ENCODE measurements at places on chromosomes 1 and 21.

- DNase-seq = no peak
These were observed 144.1 kb downstream of the TNR start for GRCh38 chr1:175599212-175599705.

GRCh38 chr1:54500107-54500431 is 48.0 kb upstream of the ACOT11 start:
- no peak for DNase-seq

DNA sequence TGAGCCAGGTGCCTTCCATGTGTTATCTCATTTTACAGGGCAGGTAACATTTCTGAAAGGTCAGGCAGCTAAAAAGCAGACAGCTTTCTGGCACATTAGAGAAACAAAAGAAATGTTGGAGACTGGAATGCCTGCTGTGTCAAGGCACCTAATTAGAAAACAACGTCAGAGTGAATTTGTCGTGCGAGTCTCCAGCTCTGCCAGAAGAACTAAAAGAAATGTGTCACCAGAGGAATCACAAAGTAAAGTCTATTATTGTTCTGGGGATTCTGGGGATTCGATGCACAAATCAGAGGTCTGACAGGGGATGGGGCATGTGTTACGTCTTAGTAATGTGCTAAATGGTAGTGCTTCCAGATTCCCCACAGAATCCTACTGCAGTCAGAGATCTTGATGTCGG is 89.3 kb downstream of the EDEM3 start:
- no peak for DNase-seq

DNA sequence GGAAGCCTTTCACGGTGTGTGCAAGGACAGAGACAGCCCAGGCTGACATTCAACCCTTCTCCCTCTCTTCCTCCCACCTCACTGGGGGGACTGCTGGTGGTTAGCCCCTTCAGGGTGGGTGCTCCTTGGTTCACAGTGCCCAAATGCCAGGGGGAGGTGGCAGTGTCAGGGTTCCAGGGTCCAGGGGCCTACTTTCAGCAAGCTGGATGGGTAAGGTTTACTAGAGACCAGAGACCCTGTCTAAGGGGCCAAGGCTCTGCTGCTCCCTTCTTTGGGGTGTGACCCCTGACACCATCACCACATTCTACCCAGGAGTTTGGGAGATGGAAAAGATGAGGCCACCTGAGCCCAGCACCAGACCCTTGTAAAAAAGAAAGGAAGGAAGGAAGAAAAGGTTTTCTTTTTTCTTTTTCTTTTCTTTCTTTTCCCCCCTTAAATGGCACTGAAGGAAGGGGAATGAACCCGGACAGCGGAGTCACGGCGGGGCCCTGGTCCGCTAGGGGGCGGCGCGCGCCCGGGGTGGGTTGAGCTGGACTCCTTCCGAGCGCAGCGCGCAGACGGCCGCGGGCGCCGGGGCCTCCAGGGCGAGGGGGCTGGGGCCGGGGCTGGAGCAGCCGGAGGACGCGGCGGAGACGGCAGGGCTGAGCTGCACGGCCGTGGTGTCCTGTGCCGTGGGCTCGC is 18.8 kb downstream of the KNCN start:
- peak; percentile 57 for DNase-seq

DNA sequence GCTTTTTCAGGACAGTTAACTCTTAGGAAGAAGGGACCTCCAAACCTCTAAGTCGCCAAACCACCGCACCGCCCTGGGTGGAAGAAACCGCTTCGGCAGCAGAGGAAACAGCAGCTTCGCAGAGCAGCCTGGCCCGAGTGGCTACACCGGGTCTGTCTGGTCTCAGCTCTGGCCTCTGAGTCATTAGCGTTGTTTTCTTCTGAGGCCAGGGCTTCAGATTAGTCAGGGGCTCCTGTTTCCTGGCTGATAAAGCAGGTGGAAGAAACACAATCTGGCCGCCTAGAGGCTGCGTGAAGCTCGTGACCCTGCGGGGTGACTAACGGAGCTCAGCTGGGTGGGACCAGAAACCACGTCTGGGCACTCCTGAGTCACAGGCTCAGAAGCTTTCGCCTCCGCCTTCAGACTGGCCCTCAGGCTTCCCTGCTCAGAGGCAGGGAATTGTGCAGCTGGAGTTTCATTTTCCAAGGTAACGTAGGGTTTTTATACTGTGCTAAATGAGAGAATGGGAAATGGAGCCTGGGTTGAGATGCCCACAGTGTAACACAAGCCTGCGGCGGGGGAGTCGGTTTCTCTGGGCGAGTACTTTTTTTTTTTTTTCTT is 44.9 kb downstream of the CHAF1B start:
- peak; percentile 9 for DNase-seq

GRCh38 chr1:248910761-248911160 is 4.7 kb downstream of the PGBD2 start:
- DNase-seq = no peak

DNA sequence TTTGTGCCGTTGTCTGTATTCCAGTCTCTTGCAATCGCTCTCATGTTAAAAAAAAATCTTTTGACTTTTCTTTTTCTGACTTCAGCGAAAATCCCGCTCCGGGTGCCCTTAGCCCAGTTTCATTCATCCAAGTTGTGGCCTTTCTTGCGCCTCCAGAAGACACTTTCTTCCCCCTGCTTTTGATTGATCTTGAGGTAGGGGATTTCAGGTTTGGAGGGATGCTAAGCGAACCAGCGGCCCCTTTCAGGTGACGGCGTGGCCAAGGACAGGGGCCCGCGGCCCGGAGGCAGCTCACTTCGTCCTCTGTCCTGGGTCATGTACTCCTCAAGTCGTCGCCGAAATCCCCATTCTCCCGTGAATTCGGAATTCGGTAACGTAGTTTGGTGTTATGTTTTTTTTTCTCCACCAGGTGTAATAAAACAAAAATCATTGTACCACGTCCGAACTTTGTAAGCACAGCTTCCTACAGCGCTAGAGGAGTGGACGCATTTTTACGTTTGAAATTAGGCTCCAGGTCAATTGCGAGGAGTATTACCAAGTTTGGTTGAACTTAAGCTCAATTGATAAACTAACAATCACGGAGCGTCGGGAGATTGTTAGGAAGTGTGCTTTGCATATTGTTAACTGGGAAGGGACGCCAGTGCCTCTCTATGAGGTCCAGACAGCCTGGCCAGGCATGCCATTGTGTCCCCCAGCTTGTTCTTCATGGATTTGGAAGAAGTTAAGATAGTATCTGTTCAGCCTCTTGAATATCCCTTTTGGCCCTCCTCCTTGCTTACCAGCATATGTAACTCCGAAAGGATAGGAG is 1.1 kb downstream of the MRPS6 start:
- no peak for DNase-seq

DNA sequence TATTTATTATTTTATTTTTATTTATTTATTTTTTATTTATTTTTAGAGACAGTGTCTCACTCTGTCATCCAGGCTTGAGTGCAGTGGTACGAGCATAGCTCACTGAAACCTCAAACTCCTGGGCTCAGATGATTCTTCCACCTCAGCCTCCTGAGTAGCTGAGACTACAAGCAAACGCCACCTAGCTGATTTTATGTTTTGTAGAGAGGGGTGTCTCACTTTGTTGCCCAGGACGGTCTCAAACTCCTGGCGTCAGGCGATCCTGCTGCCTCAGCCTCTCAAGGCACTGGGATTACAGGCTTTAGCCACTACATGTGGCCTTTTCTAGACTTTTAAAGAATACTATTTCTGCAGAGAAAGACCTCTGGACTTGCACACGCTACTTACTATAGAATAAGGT is 61.3 kb upstream of the C1orf53 start:
- DNase-seq = no peak

GRCh38 chr1:228345201-228345930 is 61.3 kb downstream of the TRIM11 start:
- no peak for DNase-seq

DNA sequence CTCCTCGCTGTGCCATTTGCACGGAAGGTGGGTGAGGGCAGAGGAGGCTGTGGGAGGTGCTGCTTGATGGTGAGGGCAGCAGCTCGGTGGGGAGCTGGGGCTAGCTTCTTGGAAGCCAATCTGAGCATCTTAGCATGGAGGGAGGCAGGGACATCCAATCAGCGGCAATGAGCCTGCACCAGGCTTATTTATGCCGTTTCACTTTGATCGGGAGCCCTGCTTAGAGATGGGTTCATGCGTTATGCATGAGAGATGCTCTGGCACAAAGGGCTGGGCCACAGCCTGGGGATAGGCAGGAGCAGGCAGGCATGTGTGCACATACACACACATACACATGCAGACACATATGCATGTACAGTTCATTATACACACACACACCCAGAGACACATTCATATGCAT is 220.2 kb downstream of the GRIK3 start:
- no peak for DNase-seq

GRCh38 chr1:56095696-56096665 is 483.4 kb downstream of the PLPP3 start:
- no peak for DNase-seq

DNA sequence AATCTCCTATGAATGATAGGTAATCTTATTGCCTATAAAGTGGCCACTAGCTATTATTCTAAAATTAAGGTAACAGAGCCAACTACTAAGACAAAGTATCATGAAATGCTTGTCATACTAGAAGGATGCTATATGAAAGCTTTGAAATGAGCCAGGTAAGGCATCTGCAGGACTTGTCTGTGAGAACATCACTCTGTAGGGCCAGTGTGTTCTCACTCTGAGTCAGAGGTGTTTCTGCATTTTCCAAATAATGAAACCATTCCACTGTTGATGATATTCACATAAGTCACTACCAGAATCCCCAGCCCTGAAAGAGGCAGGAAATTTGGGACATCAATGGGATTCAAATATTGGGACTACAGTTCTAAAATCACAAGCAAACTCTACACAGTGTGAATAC is 25.8 kb upstream of the GBP5 start:
- DNase-seq = no peak

- no peak for DNase-seq
These were observed 11.7 kb downstream of the FAM151A start for GRCh38 chr1:54611621-54612020.

- DNase-seq = peak; percentile 51
These were observed 3.4 kb upstream of the NVL start for GRCh38 chr1:224333309-224333926.

DNA sequence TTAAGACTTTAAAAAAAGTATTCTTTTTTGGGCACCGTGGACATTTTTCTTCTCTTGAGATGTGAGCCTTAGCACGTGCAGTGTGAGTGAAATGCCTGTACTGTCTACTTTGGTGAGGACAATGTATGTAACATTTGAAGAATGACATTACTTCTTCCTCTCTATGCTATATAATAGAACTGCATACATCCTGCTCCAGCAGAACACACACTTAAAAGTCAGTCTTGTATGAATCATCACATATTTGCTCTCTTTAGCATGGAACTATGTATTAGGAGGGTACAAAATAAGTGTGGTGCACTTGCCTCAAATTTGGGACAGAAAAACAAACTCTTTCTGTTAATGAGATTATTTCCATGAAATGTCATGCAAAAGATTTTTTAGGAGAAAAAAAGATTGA is 358.4 kb upstream of the SGIP1 start:
- no peak for DNase-seq

- DNase-seq = no peak
These were observed 21.1 kb downstream of the ERG start for GRCh38 chr21:38477226-38477625.

DNA sequence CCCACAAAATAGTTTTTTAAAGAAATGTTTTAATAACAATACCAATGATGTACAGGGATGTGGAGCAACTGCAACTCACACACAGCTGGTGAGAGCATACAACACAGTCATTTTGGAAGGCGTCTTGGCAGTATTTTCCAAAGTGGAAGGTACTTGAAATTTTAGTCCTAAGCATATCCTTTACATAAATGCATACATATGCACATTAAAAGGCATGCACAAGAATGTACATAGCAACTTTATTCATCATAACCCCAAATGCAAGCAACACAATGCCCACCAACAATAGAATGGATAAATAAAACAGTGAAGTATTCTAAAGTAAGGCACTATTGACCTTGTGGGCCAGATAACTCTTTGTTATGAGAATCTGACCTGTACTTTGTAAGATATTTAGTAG is 310.1 kb upstream of the ADGRL2 start:
- no peak for DNase-seq

DNA sequence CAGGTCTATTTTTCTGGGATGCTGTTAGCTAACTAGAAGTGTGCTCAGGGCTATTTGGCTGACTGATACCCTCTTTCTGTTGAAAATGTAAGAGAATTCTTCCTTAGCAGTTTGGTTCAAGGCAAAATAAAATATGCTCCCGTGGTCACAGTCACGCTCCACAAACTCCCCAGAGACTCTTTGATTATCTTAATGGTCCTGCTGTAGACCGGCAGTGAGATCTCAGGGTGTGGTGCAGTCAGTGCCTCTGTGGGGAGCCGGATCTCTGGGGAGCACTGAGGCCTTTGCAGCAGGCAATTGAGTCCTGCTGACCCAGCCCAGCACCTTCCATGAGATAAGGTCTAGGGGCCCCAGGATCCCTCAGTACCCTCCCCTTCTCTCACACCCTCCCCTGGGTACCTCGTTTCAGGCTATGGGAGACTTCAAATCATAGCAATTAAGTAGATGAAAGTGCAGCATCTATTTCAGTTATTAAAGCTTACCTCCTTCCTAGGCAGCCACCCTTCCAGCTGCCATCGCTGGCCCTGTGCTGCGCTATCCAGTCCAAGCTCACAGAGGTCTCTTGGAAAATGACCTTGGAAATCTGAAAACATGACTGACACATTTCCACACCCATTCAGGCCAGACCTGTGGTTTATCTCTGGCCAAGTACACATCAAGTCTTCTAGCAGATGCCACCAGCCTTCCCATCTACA is 98.1 kb downstream of the SEC16B start:
- no peak for DNase-seq

Measured in central memory CD4-positive, alpha-beta T cell (primary cell).